Cortex of kidney (tissue), 1 donor: ENCODE measurements at places on chromosomes 5 and 9.

DNA sequence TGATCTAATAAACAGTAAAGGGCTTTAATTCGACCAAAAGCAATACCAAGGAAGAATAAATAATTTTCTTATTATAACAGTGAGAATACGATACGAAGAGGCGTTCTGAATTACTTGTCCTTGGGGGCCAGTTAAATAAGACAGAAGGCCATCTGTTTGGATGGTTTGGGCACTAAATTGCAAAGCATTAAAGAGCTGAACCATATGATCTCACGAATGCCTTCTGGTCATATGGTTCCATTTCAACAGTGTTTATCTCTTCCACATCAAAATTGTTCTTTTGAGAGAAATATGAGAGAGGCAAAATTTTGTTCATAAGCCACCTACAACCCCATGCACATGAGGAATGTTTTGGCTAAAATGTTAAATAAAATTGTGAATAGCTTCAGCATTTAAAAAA is 605.4 kb downstream of the PTPRD start:
- DNase-seq, result no peak

GRCh38 chr5:120644516-120644915 is 180.4 kb downstream of the PRR16 start:
- no peak for DNase-seq

- no peak for DNase-seq
Observed at GRCh38 chr9:131220485-131220884, 55.8 kb downstream of the FAM78A start.

GRCh38 chr5:111447822-111448221 is 64.5 kb downstream of the STARD4 start:
- no peak for DNase-seq

DNA sequence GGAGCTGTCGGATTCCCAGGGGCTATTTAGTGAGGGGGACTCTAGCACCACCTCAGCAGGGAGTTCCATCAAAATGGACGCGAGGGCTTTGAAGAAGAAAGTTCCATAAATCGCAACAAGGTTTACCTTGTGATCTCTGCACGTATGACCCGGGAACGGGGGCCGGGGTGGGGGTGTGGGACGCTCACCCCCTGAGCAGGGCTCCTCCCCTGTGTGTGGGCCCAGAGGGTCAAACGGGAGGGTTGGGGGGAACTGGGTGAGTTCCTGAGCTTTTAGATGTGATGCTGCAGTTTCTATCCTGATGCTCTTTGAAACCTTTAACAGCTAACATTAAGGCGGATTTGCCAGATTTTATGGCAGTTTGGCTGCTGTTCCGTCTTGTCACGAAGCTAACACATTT is 18.9 kb upstream of the LRRC14B start:
- no peak for DNase-seq

- DNase-seq, result no peak
Observed at GRCh38 chr5:65695896-65696295, 26.0 kb downstream of the SGTB start.

GRCh38 chr5:139747583-139748504 is 47.8 kb upstream of the PSD2 start:
- no peak for DNase-seq

- no peak for DNase-seq
Observed at GRCh38 chr5:57718155-57718554, 235.5 kb upstream of the ACTBL2 start.

DNA sequence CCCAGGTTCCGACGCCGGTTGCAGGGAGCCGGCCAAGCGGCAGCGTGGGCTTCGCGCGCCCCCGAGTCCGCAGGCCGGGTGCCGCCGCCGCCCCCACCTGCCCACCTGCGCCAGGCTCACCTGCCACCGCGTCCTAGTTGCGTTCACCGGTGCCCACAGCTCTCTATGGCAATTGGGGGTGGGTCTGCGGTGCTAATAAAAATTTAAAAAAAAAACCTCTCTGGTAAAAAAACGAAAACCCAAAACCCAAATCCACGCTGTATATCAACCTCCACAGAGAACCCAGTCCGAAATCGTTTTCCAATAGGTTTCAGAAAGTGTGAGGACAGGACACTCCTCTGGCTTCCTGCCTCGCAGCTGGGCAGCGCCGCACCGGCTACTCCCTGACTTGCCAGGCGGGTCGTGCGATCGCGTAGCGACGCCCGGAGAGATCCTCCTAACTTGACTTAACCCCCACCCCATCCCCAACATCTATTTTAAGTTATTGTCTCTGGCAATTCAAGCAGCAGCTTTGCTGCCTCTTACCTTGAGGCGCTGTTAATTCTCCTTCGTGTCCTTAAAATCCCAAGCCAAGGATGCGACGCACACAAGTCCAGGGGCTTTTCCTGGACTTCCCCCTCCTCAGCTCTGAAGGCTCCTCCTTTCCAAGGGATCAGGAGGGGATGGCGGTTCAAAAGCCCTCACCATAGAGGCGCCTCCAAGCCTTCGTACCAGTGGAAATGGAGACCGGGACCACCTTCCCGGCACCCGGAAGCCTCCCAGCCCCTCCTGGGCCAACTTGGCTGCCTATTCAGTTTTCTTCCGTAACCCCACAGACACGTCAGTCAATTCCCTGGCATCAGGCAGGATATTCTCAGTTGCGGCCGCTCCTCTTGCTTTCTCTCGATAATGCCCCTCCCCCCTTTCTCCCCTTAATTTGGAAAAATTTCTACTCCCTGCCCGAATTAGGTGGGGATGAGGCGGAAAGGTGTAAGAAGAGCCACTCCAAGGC is 1639.4 kb upstream of the C9orf72 start:
- no peak for DNase-seq

DNA sequence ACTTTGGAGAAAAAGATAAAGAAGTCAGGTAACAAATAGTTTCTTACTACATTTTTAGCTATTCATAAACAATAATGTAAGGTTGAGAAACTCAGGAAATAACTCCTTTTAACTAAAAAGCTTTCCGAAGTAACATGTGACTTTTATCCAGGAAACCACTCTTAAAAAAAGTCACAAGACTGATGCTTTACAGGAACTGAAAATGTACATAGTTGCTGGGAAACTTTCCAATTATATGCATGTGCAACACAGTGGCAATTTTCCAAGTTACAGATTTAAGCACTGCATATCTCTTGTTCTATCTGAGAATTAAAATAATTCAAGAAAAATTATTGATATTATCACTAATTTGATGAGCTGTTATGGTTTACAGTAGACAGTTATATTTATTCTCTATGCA is 105.2 kb downstream of the CDH10 start:
- no peak for DNase-seq

- no peak for DNase-seq
Observed at GRCh38 chr5:172642486-172642885, 1.4 kb downstream of the NEURL1B start.

DNA sequence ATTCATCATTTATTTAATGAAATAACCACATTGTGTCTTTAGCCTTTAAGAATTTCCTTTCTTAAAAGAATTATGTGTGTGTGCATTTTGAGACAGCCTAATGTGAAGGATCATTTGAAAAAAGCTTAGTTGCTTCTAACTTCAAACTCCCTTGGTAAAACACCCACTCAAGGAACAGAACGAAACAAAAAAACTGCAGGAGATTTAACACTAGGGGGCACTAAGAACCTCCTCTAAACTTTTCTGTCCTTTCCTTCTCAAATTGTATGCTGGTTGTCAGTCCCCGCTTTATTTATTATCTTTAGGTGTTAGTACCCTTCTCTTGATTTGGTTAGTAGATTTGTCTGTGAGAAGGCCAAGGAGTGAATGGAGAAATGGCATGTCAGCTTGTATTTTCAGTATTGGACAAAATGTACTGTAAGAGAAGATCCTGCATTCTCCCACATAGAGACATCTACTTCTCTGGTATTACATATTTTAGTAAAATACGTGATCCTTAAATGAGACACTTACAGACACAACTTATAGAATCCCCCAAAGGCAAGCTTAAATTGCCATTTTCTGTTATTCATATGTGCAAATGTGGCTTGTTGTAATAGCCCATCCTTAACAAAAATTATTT is 229.7 kb downstream of the MRPS30 start:
- DNase-seq, result no peak

- DNase-seq, result no peak
Observed at GRCh38 chr5:36982146-36982545, 105.6 kb downstream of the NIPBL start.

- DNase-seq, result no peak
Observed at GRCh38 chr5:82850393-82850792, 226.8 kb downstream of the TMEM167A start.
